Naive thymus-derived CD8-positive, alpha-beta T cell (primary cell): ENCODE measurements at places on chromosomes 5 and 9. TPM values are rescaled to one million over a fixed set of nuclear protein-coding genes. Genes with fewer than 3 reads are reported as not detected.

GRCh38 chr5:26031481-26031880 is 1006.9 kb downstream of the CDH9 start:
- no peak for DNase-seq
- H3K4me1 ChIP-seq: no peaks in the 10 kb centered on the region
- H3K36me3 ChIP-seq: no peaks in the 10 kb centered on the region
- H3K4me3 ChIP-seq: no peak overlapping the region
- no peaks in the 10 kb centered on the region for H3K27me3 ChIP-seq

DNA sequence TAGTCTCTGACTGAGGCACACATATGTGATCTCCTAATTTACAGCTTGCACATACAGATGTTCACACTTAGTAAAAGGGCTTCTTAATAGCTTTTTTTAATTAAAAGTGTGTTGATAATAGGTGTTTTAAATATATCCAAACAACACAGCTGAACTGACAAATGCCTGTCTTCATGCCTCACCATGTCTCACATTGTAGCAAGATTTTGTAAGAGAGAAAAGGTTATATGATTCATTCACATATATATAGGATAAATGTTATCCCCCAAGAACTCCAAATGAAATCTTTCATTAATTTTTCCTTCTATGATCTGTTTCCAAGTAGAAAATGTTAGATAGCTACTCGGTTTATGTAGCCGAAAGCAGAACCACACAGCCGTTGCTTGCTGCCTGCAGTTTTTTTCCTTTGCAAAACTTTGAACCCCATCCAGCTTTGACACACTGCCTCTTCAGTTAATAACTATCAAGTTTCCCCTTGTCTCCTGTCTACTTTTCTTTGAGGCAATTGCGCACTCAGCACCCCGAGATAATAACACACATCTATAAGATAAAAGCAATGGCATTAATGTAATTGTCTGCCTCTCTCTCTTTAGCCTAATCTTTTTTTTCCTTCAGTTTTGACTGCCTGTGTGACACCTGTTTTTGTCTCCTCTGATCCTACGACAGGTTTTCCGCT is 299.2 kb downstream of the BNC2 start:
- H3K36me3 ChIP-seq: no peaks in the 10 kb centered on the region
- H3K4me1 ChIP-seq: no peaks in the 10 kb centered on the region
- H3K27ac ChIP-seq: no peak overlapping the region
- DNase-seq: no peak
- H3K27me3 ChIP-seq: peaks cover 18% of the 10 kb centered on the region

Gene PTGDS
- not detected for polyA plus RNA-seq

DNA sequence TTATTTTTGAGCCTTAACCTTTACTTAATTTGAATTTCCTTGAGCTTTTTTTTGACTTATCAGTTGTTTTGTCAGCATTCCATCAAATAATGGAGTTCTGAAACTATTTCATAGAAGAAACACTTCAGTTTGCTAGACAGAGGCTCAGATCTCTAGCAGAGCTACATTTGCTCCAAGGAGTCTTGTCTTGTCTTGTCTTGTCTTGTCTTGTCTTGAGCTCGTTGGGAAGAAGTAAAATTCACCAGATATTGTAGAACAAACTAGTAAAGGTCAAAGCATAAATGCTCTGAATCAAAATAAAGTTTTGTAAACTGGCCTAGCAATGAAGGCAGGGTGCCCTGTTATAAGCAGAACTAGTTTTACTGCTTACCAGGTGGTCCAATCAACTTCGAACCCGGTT is 33.5 kb downstream of the RAB24 start:
- DNase-seq: no peak
- H3K36me3 ChIP-seq: peaks cover 24% of the 10 kb centered on the region
- no peaks in the 10 kb centered on the region for H3K4me1 ChIP-seq
- no peak overlapping the region for H3K27ac ChIP-seq

DNA sequence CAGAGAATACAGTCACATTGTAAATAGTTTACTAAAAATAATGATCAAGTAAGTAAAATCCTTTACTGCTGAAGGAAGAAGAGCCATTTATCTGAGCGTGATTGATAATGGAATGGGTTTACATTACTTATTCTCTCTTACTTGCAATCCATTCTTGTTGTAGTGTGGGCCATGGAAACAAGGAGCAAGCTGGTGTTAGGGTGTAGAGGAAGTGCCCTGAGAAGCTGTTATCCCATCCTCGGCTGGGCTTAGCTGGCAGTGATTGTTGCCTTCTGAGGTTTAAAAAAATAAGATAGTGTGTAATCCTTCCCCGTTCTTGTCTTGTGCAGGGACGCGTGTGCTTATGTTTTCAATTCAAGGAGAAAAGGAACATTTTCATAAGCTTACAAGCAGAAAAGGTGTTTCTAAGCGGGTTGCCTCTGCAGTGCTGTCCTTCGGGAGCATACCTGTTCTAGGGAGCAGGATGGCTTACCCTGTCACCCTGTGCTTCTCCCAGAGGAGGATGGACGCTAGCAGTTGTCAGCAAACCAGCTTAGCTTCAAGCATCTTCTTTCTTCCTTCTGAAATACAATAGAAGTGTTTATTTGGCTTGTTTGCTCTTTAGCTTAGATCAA is 188.3 kb downstream of the ARHGEF28 start:
- no peaks in the 10 kb centered on the region for H3K4me1 ChIP-seq
- H3K36me3 ChIP-seq: no peaks in the 10 kb centered on the region
- no peak overlapping the region for H3K4me3 ChIP-seq
- DNase-seq: no peak

GRCh38 chr5:141638771-141639170 is 2.0 kb downstream of the RELL2 start:
- DNase-seq: no peak
- peaks cover 19% of the 10 kb centered on the region for H3K4me1 ChIP-seq
- H3K27ac ChIP-seq: peak overlapping the region; percentile 66
- H3K27me3 ChIP-seq: no peaks in the 10 kb centered on the region

Gene TLX3
- polyA plus RNA-seq: not detected

- H3K27me3 ChIP-seq: no peaks in the 10 kb centered on the region
- no peak overlapping the region for H3K4me3 ChIP-seq
- H3K36me3 ChIP-seq: peaks cover 59% of the 10 kb centered on the region
- no peaks in the 10 kb centered on the region for H3K4me1 ChIP-seq
- no peak for DNase-seq
- H3K27ac ChIP-seq: no peak overlapping the region
These were observed 73.0 kb downstream of the TMEM161B start for GRCh38 chr5:88195636-88196035.

Gene PCDH12
- polyA plus RNA-seq: 0.21 TPM

DNA sequence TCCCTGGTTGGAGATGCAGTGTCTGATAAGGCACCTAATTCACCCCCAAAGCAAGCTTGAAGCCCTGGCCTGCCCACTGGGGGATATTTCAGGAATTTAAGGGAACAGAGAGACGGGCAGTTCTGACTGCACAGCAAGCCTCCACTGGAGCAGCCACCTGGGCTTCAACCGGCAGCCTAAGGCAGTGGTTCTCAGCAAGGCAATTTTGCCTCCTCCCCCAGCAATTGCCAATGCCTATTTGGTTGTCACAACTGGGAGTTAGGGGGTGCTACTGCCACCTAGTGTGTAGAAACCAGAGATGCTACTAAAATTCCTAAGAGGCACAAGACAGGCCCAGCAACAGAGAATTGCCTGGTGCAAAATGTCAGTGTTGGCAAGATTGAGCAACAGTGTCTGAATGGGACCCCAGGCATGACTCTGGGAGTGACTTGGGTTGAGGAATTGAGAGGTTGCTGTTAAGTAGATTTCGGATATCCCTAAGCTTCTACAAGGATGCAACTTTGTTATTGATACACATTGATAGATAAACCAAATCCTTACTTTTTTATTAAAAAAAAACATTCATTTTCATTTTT is 58.7 kb upstream of the CTSL start:
- no peak overlapping the region for H3K4me3 ChIP-seq
- H3K4me1 ChIP-seq: no peaks in the 10 kb centered on the region
- no peak for DNase-seq
